ENCODE measurements at places on chromosomes 6 and 20.

GRCh38 chr6:15960740-15961634 lies 167.9 kb upstream of the MYLIP start:
- DNase-seq: no peak

DNA sequence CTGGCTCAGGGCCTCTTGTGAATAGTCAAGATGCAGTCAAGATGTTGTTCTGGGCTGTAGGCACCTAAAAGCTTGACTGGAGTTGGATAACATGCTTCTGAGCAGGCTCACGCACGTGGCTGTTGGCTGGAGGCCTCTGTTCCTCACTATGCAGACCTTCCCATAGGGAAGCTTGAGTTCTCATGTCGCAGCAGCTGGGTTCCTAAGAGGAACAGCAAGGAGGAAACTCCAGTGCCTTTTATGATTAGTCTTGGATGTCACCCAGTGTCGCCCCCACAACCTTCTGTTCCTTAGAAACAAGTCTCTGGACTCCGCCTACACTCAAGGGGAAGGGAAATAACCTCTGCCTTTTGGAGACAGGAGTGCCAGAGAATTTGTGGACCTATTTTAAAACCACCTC lies 210.7 kb downstream of the BCAS1 start:
- no peak for DNase-seq

- no peak for DNase-seq
These were observed 48.2 kb downstream of the TSHZ2 start for GRCh38 chr20:53020376-53020775.

DNA sequence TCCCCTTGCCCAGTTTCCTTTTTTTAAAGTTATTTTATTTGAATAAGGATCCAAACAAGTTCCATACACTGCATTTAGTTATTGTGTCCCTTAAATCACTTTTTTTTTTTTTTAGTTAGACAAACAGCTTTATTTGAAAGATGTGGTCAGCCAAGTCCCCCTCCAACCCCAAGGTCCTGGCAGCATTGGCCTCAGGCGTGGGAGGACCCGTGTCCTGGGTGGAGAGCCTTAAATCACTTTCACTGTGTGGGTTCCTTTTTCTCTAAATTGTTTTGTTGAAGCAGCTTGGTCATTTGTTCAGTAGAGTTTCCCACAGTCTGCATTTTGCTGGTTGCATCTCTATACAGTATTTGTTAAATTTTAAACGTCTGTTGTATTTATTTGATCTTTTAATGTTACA lies 5.2 kb upstream of the TBCC start:
- DNase-seq: no peak

GRCh38 chr6:31402324-31403282 lies 792 bp upstream of the MICA start:
- DNase-seq: no peak

GRCh38 chr6:132390017-132390416 lies 11.3 kb downstream of the MOXD1 start:
- DNase-seq: no peak

DNA sequence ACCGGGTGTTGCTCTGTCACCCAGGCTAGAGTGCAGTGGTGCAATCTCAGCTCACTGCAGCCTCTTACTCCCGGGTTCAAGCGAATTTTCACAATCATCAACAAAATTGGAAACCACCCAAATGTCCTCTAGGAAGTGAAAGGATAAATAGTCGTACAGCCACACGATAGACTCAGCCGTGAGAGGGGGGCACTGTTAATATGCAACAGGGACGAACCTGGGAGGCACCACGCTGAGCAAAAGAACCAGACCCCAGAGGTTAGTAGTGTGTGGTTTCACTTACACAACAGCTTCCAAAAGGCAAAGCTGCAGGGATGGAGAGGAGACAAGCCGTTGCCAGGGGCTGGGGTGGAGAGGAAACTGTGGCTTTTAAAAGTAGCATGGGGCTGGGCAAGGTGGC lies 30.1 kb upstream of the NTSR1 start:
- no peak for DNase-seq

- no peak for DNase-seq
These were observed 265.0 kb downstream of the CDH26 start for GRCh38 chr20:60223174-60223573.

DNA sequence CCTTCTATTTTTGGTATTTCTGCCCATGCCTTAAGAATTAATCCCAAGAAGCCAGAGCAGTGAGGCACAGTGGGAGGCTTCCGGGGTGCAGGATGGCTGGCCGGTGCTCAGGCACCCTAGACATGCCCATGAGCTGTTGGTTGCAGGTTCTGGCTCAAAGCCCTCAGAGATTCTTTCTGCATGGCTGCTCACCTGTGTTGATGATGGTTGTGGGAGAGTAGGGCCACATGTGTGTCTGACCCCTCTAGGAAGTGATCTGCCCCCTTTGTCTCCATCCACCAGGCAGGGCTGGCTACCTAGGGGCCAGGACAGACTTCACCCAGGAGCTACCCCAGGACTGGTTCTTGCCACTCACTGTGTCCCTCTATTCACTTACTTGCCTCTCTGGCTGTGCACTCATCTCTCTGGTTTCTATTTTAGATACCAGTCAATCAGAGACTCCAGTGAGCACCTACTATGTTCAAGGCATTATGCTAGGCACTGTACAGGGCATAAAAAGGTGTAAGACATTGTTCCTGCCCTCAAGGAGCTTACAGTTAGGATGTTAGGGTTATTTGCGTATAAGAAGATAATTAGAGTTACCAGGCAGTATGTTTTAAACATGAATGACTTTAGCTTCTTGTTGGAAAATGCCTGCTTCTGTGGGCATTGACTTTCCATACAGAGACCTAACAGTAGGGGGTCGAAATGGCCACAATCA lies 16.8 kb downstream of the CD83 start:
- no peak for DNase-seq

DNA sequence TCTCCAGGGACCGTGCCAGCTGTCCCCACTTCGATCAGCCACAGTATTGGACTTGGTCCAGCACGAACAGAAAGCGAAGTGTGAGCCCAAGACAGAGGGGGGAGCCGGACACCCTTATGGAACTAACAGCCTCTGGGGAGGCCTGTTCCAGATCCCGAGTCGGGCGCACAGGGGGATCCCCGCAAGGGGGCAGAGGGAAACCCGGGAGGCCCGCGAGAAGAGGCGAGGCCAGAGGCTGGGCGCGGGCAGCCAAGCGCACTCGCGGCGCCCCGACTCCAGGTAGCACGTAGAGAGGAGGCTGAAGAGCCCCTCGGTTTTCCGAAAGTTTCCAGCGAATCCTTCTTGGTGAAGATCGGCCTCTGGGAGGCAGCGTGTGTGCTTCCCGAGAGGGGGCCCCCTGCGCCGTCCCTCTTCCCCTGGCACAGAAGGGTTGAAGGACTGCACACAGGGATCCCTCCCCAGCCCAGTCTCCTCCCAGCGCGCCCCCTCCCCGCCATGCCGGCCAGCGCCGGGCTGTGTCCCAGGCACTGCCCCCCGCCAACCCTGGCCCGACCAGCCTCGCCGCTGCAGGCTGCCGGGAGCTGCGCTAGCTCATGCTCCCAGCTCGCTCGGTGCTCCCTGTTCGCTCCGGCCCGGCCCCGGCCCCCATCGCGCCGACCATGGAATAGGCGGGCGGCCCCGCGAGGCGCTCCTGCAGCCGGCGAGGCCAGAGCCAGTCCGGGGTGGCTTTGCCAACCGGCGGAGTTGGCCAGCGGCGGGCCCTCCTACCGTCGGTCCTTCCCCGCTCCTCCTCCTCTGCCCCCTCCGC lies 577 bp upstream of the SLC24A3 start:
- DNase-seq: no peak

- no peak for DNase-seq
These were observed 141.2 kb downstream of the PDE7B start for GRCh38 chr6:135992739-135993138.

GRCh38 chr6:108944071-108944470 lies 95.8 kb downstream of the ARMC2 start:
- DNase-seq: no peak

GRCh38 chr20:7792150-7792869 lies 147.9 kb downstream of the HAO1 start:
- no peak for DNase-seq

All from endothelial cell of umbilical vein (primary cell).